ENCODE measurements at places on chromosomes 13 and 19.

GRCh38 chr13:112800057-112800456 lies 110.2 kb downstream of the ATP11A start:
- DNase-seq = no peak

- DNase-seq = no peak
Measured at GRCh38 chr13:110293649-110294048, 13.3 kb downstream of the COL4A1 start.

DNA sequence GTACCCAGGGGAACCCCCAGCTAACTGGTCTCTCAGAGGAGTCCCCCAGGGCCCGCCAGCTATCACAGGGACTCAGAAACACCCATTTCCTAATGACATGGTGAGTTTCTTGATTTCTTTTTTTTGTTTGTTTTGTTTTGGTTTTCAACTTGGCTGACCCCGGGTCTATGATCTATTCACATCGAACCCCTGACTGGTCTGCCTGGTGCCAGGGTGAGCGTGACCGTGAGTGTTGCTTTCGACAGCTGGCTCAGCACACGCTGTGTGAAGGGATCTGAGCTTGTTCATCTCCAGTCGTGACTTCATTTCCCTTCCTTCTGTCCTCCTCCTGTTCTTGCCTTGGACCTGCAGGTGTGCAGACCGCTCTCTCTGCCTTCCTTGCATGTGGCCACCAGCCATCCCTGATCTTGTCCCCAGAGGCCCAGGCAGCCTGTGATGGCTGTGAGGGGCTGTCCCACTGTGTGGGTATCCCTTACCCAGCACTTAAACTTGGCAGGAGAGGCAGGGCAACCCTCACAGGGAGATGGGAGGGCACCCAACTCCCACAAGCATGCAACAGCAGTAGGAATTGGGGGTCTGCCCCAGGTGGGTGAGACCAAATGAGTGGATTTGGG lies 26.2 kb downstream of the TMEM161A start:
- DNase-seq = no peak

DNA sequence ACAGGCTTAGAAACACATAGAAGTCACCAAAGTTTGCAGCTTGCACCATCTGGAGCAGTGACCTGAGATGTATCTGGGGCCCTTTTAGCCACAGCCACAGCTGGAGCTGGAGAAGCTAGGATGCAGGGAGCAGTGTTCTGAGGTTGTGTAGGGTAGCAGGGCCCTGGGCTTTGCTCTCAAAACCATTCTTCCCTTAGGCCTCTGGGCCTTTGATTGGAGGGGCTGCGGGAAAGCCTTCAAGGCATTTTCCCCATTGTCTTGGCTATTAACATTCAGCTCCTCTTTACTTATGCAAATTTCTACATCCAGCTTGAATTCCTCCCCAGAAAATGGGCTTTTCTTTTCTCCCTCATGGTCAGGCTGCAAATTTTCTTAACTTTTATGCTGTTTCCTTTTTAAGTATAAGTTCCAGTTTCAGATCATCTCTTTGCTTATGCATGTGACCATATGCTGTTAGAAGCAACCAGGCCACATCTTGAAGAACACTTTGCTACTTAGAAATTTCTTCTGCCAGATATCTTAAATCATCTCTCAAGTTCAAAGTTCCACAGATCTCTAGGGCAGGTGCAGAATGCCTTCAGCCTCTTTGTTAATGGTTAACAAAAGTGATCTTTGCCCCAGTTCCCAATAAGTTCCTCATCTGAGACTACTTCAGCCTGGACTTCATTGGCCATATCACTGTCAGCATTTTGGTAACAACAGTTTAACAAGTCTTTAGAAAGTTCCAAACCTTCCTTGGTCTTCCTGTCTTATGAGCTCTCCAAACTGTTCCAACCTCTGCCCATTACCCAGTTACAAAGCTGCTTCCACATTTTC lies 48.5 kb downstream of the NBEA start:
- DNase-seq = no peak

GRCh38 chr19:22918221-22918620 lies 84.8 kb downstream of the ZNF728 start:
- DNase-seq = no peak

DNA sequence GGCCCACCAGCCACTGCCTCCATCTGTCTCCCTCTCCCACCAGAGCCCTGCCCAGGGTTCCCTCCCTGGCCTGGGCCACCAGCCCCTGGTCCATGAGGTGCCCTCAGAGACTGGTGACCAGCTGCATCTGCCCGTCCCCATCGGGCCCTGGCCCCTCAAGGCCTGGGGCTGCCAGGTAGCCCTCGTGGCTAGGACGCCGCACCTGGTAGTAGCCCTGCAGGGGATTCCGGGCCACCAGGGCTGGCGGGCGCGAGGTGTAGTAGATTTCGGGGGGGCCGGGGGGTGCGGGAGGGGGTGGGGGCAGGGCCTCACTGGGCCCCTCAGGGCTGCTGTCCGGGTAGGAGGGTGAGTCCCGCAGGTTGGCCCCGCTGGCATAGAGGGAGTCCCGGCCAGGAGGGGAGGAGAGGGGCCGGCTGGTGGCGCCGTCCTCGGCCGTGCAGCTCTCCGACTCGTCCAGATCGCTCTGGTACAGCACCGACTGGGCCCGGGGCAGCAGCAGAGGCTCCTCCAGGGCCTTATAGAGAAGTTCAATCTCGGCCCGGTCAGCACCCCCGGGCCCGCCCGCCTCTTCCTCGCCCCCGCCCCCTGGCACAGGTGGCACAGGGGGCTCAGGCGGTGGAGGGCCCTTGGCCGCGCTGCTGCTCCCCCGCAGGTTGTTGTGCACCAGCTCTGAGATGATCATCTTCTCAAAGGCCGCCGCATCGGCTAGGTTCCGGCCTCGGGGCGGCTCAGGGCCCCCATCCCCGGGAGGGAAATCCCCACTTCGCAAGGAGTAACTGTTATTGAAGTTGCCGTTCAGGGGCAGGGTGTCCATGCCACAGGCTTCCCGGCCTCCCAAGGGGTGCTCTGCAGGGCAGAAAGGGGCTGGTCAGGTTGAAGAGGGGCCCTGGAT lies 14.6 kb upstream of the ASF1B start:
- DNase-seq = no peak

DNA sequence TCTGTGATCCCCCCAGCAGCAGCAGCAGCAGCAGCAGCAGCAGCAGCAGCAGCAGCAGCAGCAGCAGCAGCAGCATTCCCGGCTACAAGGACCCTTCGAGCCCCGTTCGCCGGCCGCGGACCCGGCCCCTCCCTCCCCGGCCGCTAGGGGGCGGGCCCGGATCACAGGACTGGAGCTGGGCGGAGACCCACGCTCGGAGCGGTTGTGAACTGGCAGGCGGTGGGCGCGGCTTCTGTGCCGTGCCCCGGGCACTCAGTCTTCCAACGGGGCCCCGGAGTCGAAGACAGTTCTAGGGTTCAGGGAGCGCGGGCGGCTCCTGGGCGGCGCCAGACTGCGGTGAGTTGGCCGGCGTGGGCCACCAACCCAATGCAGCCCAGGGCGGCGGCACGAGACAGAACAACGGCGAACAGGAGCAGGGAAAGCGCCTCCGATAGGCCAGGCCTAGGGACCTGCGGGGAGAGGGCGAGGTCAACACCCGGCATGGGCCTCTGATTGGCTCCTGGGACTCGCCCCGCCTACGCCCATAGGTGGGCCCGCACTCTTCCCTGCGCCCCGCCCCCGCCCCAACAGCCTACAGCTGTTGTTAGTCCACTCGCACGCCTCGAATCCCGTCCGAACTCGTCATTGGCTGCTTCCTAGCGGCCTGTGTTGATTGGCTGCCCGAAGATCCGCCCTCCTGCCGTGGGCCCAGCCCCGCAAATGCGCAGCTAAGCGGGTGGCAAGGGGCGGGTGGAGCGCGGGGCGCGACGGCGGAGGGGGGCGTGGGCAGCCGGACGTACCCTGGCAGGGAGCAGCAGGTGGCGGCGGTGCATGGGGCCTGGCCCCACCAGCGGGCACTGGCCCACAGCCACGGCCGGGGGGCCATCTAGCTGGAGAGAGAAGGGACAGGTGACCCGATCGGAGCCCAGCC lies 1.4 kb upstream of the SIX5 start:
- peak; percentile 95 for DNase-seq

DNA sequence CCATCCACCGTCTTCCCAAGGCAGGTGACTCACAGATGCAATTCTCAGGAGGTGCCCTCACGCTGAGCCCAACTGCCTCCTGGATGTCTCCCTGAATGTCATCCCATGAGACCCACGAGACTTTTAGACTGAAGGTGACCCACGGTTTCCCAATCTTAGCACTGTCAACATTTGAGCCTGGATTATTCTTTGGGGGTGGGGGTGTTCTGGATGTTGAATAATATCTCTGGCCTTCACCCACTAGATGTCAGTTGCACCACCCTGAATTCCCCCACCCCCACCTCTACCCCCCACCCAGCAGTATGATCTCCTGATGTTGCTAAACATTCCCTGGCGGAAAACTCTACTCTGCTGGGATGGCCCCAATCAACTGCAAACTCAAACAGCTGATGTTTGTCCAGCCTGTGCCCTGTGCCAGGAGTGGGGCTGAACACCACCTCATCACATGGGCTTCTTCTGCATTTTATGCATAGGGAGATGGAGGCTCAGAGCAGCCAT lies 2.2 kb upstream of the CYP4F22 start:
- DNase-seq = no peak

GRCh38 chr19:55777528-55777927 lies 8.6 kb downstream of the RFPL4AL1 start:
- no peak for DNase-seq

GRCh38 chr13:24692561-24692960 lies 12.4 kb downstream of the ATP12A start:
- no peak for DNase-seq

GRCh38 chr19:50972795-50973376 lies 3.5 kb upstream of the KLK6 start:
- DNase-seq = no peak

DNA sequence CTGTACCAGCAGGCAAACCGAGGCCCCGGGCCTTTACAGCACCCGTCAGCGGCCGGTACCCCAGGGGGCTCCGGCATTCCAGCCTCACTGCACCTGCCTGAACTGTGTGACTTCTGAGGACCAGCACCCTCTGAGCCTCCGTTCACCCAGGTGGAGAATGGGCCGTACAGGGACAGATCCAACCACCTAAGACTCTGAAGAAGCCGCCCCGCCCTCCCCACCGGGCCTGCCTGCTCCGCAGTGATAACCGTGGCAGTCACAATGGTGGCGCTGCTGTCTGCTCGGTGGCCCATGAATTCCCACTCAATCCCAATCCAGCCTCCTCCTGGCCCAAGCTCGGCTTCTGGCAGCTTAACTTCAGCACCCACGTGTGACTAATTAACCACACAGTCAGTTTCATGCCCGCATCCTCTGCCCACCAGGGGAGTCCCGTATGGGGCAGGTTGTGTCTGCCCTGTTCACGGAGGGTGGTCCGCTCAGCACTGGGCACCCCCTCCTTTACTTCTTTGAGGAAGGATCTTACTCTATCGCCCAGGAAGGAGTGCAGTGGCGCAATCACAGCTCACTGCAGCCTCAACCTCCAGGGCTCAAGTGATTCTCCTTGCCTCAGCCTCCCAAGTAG lies 3.4 kb downstream of the TCF3 start:
- DNase-seq = no peak

DNA sequence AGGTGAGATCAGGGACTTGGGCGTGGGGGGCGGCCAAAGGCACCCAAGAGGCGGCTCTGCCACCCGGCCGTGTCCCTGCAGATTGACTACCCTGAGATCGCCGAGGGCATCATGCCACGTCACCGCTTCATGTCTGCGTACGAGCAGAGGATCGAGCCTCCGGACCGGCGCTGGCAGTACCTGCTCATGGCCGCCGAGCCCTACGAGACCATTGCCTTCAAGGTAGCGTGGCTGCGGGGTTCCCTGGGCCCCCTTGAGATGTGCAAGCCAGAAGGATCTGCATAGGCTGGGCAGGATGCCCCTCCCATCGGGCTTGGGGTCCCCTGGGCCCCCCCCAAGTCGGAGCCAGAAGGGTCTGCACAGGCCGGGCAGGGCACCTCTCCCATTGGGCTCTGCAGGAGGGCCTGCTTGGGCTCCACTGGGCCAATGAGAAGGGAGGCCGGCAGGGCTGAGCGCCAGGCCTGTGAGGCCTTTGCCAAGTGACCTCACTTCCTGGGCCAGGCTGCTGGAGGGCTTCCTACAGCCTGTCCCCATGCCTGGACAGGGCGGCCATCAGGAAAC lies 2.2 kb upstream of the AMH start:
- DNase-seq = no peak

GRCh38 chr13:20387441-20387971 lies 138.2 kb downstream of the CRYL1 start:
- no peak for DNase-seq

DNA sequence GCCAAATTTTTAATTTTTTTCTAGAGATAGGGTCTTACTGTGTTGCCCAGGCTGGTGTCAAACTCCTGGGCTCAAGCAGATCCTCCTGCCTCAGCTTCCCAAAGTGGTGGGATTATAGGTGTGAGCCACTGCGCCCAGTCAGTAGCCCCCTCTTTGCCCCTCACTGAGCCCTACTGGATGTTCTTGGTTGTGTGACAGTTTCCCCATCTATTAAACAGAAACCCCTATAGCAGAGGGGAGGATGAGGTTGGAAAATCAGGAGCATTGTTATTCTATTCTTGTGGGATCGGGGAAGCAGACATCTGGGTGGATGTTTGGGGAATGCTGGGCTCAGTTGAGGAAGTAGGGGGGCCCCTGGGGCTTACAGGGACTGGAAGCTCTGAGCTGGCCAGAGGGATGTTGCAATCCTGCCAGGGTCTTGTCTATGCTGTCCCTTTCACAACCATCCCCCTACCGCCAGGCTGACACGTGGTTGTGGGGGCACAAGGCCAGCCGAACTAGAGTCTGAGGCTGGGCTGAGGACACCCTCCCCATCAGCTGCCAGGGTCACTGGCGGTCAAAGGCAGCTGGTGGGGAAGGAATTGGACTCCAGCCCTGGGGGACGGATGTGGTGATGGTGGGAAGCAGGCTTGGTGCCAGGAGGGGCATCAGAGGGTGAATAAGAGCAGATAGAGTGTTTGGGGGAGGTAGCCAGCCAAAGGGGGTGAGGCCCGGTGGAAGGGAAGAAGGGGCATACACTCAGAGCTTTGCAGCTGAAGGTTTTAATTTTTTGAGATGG lies 10.9 kb downstream of the APOC1 start:
- no peak for DNase-seq

DNA sequence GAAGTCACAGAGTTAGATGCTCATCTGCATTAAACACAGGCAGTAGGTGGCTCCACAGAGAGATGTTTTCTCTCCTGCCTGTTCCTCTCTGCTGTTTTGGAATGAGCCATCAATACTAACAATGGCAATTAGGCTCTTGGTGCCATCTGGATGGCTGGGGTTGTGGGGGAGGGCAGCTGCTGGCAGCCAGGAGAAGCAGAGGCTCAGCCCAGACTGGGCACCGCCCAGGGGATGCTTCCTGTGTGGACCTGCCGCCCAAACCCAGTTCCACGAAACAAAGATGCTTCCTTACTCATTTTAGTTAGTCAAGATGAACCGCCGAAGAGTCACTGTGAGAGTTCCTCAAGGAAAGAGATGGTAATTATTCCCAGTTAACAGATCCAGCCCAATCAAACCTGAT lies 50.8 kb upstream of the PCDH8 start:
- no peak for DNase-seq

DNA sequence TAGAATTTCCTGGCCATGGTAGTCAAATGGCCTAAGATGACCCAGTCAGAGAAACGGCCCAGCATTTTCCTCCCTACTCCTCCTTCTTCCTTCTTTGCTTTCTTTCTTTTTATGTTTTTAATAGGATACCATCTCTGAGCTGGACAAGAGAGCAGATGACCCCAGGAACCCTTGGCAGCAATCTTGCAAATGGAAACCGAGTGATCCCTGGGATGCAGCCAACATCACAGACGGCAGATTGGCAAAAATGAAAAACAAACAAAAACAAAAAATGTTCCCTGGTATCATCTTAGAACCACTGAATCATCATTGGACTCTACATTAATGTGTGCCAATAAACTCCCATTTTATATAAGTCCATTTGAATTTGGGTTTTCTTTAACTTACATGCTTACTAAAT lies 424.4 kb downstream of the FGF14 start:
- no peak for DNase-seq

GRCh38 chr13:97348569-97349100 lies 85.3 kb upstream of the RAP2A start:
- no peak for DNase-seq
